Vagina (tissue), 2 donors: ENCODE measurements at places on chromosomes 3 and 15.

- no peak for DNase-seq
Observed at GRCh38 chr15:66764072-66764786, 62.2 kb downstream of the SMAD6 start.

DNA sequence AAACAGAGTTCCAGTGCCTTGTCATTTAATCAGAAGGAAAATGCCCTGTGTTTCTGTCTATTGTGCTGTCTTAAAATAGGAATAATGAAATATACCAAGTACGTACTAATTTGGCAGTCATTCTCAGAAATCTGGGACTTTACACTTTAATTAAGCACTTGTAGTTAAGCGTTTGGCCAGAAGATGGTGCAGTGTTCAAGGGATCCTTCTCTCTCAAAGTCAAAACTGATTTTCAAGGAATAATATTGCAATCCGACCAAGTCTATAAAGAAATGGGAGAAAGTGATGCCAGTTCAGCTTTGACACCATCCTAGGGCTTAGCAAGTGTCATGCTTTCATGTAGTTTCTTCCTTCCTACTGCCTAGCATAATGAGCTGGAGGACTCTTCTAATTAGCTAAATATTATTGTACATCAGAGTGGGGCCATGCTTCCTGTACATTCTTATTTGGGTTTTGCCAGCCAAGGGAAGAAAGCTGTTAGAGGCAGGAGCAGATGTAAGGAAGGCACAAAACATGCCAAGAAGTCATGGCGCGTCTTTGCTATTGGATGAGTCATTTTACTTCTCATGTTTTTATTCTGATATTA, 64.8 kb downstream of the SAMMSON start:
- no peak for DNase-seq

DNA sequence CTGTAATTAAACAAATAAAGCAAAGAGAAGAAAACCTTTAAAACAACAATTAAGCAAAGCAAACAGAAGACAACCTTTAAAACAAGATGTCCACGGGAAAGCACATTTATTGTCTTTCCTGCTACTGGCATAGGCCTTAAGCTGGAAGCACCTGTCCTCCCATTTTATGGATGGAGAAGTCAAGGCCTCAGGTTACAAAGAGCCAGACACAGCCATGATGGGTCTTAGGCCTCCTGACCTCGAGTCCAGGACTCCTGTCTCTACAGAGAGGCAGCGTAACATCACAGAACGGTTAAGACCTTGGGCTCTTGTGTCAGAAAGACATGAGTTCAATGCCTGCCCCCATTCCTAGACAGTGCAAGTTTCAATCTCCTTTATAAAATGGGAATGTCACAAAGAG, 54.7 kb upstream of the INSYN1 start:
- DNase-seq, result no peak

DNA sequence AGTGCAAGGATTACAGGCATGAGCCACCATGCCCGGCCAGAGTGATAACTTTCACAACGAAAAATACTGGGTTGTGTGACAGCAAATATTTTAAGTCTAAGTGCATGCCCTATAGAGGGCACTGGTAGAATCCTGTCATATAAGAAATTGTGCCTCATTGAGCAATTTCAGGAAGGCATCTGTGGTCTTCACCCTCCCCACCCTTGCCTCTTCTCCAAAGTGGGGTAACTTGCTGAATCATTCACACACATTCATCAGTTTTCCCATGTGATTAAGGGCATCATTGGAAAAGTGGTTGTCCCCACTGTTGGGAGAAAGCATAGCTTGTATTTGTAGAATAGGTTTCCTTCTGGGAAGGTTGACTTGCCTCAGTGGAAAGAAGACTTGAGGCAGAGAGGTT, 9.2 kb downstream of the MITF start:
- DNase-seq, result no peak

DNA sequence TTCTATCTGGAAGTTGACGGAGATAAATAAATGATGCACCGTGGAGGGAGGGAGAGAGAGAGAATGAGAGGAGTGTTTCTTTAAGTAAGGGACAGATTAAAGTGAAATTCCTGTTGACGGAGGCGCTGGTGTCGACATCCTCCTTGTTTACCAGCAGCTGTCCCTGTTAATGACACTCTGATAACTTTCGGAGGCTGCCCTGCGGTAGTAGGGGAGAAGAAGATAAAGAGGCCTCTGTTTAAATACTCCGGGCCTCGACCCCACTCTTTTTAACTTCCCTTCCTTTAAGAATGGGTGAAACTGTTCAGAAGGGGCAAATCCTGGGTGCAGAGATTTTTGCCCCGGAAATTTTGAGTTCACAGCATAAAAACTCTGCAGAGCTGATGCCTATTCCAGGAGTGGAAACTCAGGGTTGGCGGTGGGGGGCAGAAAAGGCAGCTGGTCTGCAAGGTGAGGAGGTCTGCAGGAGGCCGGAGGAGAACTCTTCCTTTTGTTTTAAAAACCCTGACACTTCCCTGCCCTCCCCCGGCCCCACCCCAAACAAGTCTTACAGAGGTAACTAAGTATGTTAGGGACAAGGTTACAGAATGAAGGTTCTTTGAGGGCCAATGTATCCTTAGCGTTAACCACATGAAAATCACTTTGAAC, 276.6 kb upstream of the NR2F2 start:
- no peak for DNase-seq

DNA sequence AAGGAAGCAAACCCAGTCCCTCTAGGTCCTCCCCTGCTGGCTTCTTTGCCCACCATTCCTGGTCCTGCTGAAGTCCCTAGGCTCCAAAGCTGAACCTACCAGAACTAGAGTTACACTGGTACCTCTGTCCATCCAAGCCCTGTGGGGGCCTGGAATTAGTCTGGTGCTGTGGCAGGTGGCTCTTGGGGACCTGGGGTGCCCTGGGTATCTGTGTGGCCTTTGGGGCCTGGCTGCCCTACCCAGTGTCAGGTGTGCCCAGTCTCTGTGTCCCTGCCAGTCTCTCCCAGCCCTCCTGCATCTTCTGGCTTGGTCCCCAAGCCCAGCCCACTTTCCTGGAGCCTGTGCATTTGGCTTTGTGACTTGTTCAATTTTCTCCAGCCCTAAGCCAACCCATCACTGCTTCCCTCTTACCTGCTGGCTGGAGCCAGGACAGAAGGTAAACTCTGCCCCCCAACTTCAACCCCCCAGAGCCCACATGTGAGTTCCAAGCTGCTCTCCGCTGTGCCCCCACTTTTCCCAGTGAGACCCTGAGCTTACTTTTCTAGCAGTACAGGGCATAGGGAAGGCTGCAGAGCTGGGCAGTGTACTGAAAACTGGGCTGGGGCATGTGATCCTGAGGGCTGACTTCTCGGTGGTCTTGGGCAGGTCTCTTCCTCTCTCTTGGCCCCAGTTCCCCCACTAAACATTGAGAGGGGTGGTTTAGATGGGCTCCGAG, 28.3 kb upstream of the HHATL start:
- DNase-seq, result no peak

DNA sequence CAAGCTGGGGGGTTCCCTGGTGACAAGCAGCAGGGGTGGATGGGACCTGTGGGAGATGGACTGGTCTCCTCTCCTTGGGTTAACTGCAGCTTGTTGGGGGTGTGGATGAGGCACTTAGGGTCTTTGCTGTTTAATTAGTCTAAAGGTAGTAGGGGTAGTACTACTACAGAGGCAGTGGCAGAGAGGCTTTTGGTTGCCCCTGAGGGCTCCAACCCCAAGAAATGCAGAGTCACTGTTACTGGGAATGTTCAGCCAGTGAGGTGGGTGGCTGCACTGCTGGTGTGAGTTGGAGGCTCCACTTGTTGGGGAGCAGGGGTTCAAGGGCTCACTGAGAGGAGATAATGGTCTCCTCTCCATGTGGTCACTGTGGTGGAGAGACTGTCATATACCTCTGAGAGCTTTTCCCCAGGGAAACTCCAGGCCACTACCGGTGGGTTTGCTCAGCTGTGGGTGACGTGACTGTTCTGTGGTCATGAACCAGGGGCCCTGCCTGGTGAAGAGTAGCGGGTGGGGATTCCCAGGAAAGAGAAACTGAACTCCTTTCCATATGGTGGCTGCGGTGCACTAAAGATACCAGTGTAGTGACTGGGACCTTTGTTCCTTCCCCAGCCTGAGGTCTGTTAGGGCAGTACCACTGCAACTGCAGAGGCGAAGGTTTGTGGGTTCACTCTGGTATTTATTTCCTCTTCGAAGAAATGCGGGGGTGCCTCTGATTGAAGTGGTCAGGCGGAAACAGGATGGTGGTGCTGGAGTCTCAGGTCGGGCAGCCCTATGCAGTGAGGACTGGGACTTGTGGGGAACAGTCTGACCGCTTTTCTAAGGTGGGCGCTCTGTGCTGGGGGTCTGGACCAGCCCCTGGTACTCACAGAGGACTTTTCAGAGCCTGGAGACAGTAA, 68.9 kb upstream of the TNFSF10 start:
- no peak for DNase-seq
